Activated B cell treated with CpG ODN at 0.5 μM for 24 hours (primary cell): ENCODE measurements at places on chromosomes 2 and 18.

DNA sequence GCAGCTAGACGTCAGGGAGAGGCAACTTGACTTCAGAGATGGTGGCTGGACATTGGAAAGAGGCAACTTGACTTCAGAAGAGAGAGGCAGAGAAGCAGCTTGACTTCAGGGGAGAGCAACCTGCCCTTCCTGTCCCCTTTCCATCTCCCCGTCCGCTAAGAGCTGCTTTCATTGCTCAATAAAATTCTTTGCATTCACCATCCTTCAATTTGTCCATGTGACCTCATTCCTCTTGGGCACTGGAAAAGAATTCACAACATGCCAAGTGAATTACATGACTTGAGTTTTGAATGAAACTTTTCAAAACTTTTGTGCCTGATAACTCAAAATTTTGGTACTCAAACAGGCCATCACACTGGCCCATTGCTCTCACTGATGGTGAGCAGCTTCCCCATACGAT is 158.9 kb downstream of the DPP4 start:
- DNase-seq = no peak

DNA sequence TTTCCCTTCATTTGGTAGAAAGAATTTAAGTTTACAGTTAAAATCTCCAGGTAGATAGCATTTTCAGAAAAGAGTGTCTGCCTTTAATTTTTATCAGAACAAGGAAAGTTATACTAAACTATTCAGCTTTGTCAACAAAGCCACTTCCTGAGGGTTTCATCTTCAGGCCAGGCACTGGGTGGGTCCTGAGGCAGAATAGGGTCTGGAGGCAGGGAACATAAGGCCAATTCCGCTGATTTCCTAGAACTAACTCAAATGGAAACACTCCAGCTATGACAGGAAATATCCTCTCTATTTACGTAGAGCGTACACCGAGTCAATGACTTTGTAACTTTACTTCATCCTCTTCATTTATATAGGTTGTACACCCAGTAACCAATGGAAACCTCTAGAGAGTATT is 32.7 kb upstream of the FAM124B start:
- no peak for DNase-seq

- peak; percentile 39 for DNase-seq
These were observed 50.2 kb upstream of the SIGLEC15 start for GRCh38 chr18:45775241-45775676.

DNA sequence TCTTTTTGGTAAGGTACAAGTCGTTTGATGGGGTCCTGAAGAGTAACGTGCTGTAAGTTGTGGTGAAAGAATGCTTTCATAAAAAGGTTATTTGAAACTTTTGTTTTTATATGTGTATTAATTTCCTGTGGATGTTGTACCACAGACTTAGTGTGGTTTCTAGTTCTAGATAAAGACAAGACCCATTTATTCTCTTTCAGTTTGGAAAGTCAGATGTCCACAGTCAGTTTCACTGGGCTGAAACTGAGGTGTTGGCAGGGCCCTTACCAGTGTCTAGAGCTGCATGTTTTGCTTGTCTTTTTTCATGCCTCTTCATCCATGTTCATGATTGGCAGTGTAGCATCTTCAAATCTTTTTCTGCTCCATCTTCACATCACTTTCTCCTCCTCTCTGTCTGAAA is 22.1 kb upstream of the DOCK10 start:
- no peak for DNase-seq

GRCh38 chr18:79374408-79375171 is 21.1 kb upstream of the NFATC1 start:
- DNase-seq = peak; percentile 37

DNA sequence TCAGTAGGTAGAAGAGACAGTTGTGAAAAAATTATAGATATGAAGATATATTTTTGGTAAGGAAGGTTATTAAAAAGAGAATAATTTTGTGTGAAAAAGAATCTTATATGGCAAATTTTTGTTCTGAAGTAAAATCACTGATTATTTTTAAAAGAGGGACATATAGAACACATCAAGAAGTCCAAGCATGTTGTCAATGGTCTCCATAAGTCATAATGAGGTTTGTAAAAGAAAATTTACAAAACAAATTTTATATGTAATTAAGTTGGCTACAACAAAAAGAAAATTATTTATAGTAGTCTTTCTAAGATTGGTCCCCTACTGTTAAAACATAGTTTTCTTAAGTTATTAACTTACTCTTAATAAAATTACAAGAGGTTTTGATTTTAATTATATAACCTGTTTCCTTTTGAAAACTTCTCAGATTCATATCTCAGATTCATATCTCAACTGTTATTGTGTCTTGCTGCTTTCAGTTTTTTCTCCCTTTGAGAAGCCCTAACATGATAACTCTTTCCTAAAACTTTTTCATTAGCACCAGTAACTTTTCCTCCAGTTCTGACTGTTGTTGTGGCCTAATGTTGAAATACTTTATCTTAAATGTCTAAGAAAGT is 81.2 kb downstream of the SH3YL1 start:
- DNase-seq = no peak

DNA sequence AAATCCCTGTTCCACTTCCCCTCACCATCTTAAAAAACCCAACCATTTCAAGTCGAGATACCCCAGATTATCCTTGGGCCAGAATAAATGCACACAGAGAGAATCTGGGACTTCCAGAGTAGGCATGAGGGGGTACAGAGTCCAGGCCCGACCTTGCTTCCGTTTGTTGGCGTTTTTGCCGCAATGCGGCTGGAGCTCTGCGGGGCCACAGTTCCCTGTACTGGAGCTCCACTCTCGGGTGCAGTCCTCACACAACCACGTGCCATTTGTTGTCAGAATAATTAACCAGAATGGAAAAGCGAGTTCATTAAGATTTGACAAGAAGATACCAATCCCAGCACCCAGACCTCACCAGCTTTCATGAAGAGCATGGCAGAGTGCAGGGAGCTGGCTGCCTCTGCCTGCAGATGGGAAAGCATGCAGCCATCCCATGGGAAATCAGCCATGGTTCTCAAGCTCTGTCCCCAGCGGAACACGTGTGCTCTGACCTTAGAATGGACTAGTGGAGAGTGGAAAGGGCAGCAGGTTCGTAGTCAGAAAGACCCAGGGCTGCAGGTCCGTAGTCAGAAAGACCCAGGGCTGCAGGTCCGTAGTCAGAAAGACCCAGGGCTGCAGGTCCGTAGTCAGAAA is 472.8 kb downstream of the EIPR1 start:
- DNase-seq = no peak

DNA sequence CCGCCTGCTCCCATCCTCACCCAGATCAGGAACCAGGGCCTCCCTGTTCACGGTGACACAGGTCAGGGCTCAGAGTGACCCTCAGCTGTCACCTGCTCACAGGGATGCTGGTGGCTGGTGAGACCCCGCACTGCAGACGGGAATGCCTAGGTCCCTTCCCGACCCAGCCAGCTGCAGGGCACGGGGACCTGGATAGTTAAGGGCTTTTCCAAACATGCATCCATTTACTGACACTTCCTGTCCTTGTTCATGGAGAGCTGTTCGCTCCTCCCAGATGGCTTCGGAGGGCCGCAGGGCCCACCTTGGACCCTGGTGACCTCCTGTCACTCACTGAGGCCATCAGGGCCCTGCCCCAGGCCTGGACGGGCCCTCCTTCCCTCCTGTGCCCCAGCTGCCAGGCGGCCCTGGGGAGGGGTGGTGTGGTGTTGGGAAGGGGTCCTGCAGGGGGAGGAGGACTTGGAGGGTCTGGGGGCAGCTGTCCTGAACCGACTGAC is 31.7 kb downstream of the GPC1 start:
- DNase-seq = no peak

DNA sequence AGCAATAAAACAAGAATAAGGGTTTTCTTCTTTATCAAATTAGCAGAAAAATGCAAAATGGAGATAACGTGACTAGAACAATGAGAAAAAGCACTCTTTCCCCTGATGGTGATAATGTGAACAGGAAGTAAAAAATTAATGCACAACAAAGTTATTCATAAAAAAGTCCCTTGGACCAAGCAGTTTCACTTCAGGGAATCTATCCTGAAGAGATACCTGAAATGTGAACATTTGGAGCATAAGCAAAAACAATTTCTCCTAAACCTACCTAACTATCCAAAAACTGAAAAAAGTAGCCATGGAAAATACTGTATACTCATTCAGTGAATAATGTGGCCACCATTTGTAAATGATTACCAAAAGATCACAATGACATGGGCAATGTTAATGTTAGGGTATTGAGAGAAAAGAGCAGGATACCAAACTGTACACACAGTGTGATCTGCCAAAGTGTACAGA is 48.7 kb downstream of the TRIP12 start:
- DNase-seq = no peak

DNA sequence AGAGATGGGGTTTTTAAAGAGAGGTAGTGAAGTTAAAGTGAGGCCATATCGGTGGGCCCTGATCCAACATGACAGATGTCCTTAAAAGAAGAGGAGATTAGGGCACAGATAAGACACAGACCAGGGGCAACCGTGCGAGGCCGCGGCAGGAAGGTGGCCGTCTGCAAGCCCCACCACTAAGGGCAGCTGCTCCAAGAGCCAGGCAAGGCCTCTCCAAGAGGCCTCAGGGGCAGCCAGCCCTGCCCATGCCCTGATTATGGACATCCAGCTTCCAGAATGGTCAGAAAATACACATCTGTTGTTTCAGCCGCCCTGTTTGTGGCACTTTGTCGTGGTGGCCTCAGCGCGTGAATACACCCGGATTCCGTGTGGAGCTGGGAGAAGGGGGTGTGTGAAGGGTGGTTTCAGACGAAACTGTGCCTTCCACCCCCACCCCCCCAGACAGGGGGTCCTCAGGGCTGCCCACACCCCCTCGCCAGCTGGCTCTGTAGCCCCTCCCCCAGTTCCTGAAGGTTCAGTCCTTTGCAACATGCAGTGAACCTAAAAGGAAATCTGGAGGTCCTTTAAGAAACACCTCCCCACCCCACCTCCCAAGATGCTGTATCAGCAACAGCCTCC is 74.1 kb upstream of the SMAD7 start:
- no peak for DNase-seq

DNA sequence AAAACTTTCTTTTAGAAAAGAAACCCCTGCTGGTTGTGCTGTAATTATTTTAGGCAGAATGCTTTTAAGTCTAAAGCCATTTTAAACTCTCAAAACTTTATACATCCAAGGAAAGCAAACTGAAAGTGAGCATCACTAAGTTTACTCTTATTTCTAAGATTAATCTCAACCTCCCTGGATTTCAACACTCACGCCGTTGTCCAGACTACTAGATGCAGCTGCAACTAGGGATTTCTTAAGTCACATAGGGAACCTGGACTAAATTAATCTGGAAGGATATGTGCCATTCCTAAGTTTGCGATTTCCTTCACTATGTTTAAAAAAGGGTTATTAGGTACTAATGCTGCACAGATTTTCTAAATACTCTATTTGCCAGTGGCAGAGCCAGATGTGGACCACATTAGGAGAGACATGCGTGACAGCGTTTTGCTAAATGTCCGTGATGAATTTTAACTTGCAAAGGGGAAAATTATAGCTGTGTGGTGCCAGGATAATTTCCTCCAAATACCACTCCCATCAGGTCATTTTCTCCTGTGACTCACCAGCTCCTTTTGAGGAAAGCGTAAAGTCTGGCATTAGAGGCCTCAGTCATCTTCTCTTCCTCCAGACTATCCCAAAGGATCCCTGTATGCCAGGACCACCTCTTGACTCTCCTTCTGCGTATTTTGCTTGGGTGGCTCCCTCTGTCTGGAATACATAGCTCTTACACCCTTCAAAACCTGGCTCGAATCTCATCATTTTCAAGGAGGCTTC is 143.7 kb downstream of the ATL2 start:
- DNase-seq = no peak

DNA sequence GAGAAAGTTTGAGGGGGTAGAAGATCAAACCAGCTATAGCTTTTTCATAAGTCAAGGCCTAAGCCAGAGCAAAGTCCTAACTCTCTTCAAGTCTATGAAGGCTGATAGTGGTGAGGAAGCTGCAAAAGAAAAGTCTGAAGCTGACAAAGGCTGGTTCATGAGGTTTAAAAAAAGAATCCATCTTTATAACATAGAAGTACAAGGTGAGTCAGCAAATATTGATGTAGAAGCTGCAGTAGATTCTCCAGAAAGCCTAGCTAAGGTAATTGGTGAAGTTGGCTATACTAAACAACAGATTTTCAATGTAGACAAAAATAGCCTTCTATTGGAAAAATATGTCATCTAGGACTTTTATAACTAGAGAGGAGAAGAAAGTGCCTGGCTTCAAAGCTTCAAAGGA is 141.4 kb upstream of the ZNF521 start:
- no peak for DNase-seq
